Activated CD4-positive, alpha-beta T cell treated with anti-CD3 and anti-CD28 coated beads for 24 hours (primary cell): ENCODE measurements at places on chromosomes 16 and 17.

- DNase-seq, result no peak
Observed at GRCh38 chr17:71004413-71004812, 835.1 kb downstream of the KCNJ2 start.

DNA sequence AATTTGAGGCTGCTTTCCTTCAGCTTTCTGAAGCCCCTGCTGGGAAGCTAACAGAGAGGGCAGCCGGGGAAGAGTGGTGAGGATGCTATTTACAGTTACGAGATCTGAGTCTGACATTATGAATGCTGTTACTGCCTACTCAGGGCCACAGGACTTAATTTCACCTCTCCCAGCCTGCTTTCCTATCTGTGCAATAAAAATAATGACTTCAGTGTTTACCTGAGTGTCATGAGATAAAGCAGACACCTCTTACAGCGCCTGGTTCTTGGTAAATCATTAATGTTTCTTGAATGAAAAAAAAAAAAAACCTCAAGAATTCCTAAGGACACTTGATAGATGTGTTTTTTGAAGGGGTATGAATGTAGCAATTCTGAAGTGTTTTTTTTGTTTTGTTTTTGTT lies 24.2 kb upstream of the CPHXL start:
- DNase-seq, result no peak

DNA sequence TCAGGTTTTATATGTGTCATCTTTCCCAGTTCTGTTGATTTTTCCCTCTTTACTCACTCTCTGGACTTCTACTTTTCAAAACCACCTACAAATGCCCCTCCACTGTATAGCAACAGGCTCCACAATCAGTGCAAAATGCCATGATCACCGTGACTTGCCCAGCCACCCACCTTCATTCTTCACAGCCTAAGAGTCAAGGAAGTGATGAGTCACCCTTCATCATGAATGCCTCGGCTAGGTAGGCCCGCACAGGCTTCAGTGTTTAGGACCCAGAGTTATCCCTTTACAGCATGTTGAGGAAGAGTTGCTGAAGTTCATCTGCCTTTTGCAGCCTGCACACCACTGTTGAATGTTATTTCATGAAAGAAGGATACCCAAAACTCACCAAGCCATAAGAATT lies 158.6 kb downstream of the PMP22 start:
- no peak for DNase-seq

DNA sequence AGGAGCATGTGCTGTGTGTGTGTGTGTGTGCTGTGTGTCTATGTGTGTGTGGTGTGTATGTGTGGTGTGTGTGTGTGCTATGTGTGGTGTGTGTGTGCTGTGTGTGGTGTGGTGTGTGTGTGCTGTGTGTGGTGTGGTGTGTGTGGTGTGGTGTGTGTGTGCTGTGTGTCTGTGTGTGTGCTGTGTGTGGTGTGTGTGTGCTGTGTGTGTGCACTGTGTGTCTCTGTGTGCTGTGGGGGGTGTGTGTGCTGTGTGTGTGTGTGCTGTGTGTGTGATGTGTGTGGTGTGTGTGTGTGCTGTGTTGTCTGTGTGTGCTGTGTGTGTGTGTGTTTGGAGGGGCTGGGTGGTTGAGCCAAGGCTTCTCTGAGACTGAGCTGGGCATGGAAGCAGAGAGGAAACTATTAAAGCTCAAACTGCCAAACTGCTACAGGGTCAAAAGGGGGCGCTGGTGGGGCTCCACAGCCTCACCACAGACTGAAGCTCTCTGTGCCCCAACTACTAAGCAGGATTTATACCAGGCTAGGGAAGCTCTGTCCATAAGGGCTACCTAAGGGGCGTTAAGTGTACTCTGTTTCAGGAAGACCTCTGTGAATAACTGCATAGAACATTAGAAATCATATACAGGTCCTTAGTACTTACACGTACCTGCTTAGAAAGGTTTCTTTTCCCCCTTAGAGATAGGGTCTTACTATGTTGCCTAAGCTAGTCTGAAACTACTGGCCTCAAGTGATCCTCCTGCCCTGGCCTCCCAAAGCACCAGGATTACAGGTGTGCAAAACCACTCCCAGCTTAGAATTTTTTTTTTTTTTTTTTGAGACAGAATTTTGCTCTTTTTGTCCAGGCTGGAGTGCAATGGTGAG lies 27.8 kb upstream of the GHDC start:
- peak; percentile 53 for DNase-seq
